ENCODE measurements at places on chromosomes 5 and 9.

- DNase-seq = no peak
These were observed 245.1 kb downstream of the AOPEP start for GRCh38 chr9:94971378-94972131.

DNA sequence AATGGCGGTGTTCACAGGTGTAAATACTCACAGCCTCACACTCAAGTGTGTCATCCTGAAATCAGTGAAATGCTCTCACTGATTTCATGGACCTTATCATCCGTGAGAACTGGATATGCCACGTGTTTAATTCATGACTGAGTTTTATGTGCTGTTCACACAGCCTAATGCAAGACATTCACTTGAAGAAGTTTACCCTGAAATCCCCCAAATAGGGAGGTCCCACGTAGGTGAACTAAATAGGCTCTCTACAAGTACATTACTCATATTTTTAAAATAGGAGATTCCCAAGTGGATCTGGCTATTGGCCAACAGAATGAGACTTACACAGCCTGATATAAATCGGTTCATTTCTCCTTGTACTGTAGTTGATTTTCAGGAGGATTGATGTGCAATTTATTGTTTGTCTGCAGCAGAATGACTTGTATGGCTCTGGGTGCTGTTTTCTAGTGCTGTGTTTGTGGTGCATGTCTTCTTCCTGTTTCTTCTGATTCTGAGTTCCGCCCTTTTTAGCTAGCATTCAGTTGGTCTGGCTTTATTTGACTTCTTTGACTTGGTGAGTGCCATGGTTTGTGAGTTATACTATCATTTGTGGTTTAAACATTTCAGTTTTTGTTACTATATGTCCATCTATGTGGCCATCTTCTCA, 25.1 kb downstream of the TRIO start:
- peak; percentile 65 for DNase-seq

DNA sequence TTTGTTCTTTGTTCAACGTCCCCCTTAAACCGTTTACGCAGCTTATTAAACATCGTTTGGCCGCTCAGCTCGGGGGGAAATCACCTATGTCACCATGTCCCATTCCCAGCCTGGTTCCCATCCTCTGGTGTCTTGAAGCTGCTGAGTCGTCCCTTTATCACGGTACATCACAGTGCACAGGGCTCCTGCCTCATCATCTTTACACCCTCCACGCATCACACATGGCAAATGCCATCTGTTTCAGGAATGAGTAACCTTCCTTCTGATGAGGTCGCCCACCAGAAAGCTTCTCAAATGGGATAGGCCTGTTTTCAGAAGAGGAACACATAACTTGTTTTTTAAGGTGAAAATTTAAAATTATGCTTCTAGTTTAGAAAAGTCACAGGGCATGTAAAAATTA, 7.9 kb upstream of the LHX6 start:
- no peak for DNase-seq

DNA sequence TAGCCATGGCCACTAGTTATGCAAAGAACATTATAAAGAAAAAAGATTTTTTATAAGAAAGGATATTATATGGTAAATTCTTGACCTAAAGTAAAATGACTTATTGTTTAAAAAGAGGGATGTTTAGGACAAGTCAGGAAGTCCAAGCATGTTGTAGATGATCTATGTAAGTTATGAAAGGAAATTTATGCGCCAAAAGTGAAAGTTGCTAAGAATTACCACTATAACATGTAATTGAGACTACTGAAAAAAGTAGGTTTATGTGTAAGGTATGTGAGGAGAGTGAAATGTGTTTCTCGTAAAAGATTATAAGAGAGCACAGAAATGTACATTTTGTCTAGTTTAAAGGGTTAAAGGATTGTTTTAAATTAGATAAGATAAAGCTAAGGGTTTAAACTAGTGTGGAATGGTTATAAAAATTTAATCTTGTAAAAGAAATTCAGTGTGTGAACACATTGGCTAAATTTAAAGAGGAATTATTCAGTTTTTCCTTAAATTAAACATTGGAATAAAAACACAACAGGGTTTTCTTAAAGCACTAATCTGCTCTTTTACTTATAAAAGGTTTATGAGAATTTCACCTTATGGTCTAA, 1100.4 kb upstream of the EDIL3 start:
- no peak for DNase-seq

DNA sequence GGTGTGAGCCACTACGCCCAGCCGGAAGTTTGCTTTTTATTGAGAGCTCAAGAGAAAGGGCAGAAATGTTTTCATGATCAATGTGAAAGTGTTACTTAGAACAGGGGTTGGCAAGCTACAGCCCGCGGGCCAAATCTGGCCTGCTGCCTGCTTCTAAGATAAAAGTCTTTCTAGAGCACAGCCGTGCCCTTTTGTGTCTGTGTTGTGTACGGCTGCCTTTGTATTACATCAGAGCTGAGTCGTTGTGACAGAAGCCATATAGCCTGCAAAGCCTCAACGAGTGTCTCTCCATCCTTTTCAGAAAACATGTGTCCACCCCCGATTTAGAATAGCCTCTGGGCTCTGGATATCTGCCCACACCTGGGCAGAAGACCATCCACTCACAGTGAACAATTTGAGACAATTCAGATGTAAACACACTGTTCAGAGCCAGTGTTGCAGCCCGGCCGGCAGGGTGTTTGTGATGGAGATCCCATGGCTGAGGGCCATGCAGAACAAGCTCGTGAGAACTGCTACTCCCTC, 28.8 kb downstream of the AK8 start:
- DNase-seq = no peak

- no peak for DNase-seq
These were observed 145.4 kb downstream of the SPATA31D1 start for GRCh38 chr9:82134010-82134409.

DNA sequence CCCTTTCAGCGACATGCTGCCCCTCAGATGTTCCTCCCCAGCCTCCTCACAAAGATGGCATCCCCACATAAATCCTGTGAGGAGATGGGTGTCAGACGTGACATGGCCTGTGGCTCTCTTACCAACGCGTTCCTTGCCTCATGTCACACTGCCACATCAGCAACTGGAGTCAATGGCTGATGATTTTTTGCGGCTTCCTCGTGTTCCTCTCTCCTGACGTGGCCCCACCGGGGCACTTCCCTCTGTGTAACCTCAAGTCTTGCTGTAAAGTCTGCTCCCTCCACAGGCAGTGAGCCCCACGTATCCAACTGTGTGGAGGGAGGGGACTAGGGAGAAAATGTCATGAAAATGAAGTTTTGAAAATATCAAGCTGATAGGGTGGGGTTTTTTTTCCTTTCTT, 53.2 kb upstream of the SHISAL2B start:
- DNase-seq = no peak

DNA sequence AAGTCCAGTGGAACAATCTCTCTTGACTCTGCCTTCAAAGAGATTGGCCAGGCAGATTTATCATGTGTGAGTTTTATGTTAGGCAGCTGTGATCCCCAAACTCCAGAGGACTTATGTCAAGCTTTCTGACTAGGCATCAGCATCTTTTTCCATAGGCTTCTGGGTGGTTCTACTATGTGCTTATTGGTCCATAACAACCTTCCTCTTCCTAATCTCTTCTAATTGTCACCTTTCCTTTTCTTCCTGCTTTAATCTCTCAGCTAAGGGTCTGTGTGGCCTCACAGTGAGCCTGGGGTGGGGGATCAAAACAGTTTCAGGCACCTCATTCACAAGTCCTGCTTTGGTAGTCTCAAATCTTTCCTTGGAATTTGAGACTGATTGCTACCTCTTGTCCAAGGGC, 170.9 kb upstream of the CHD1 start:
- no peak for DNase-seq

DNA sequence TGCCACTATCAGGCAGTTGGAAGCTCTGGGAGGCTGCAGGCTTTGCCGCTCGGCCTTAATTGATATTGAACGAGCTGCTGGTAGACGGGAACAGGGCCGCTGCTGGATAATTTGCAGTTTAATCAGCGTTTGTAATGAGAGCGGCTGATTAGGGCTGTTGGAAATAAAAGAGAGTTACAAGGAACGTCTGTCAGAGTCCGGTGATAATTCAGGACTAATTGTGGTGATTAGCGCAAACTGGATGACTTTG, 68.2 kb upstream of the TBCA start:
- DNase-seq = peak; percentile 33

DNA sequence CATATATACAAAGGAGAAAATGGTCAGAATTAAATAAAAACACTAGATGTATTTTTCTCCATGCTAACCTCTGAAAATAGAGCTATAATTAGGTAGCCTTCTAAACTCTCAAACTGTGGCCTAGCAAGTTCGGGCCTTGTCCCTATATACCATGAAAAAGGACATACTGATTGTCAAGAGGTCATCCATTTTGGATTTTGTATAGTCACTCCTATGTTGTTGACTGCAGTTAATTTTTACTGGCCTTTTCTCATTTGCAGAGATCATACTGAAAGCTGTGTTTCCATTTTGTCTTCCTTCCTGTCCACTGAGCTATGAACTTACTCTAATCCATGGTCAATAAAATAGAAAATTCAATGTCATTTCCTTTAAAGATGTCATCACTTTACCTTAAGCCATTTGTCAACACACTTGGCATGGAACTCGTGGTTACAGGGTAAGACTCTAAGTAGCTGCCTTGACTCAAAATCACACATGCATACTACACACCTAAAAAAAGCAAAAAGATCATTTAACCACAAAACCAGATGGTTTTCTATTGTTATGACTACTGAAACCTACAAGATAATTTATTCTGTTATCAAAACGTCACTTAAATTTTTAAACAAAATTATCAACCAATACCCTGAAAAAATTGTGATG, 58.0 kb downstream of the RNF38 start:
- DNase-seq = no peak

GRCh38 chr5:154567155-154567554, 89.1 kb upstream of the HAND1 start:
- no peak for DNase-seq

DNA sequence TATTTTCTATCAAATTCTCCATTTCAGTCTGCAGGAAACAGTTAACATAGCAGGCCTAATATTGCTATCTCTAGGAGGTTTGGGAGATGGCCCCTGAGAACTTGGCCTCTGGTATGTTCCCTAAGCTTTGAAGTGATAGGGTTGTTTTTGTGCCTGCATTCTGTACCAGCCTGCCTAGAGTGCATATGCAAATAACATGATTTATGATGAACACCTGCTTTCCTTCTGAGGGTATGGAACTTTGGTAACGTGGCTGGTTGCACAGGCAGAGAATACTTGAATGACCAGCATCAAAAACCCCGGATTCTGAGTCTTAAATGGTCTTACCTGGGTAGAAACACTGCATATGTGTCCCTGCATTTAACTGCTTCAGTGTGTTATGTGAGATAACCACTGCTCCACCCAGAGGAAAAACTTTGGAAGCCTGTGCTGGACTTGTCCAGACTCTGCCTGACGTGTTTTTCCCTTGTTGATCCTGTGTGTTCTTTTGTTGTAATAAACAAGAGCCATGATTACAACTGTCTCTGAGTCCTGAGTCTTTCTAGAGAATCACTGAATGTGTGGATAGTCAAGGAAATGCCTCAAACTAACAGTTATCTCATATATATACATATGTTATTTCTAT, 111.3 kb upstream of the ABCA1 start:
- no peak for DNase-seq

- DNase-seq = peak; percentile 38
These were observed 247.0 kb downstream of the CDH9 start for GRCh38 chr5:26791433-26791832.

- DNase-seq = no peak
These were observed 546.9 kb upstream of the C9orf72 start for GRCh38 chr9:28120184-28120583.

DNA sequence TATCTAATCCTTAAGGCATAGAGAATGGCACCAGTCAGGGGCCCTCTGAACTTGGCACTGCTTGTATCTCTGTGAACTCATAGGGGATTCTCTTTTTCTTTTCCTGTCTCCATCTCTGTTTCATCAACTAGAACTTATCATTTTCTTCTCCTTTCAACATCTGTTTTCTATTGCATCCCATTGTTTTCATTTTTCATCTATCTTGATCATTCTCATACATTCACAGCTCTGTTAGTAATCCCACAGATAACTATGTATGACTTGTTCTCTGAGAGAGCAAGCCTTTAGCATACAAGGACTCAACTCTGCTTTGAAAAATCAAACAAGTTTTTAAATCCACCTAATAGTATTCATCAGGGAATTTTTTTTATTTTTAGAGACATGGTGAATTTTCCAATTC, 264.3 kb downstream of the ARRDC3 start:
- DNase-seq = no peak

DNA sequence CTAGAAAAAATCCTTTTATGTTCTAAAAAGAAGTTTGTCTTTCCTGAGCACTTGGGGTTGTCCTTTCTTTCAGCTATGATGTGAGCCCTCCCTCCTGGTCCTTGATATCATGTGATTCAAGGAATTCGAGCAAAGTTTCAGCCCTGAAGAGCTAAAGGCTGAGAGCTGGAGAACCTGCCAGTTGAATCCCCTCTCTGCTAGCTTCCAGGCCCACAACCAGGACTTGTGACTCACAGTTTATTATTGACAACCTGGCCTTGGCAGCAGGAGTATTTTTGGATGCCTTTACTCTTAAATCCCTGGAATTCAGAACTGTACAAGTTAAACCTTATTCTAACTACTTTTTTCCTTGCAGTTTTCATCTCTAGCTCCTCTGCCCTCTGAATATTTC, 182.8 kb downstream of the SPOCK1 start:
- DNase-seq = no peak

GRCh38 chr5:112862085-112862484, 998 bp downstream of the SRP19 start:
- peak; percentile 14 for DNase-seq

GRCh38 chr5:1190278-1190677, 11.1 kb upstream of the SLC6A19 start:
- DNase-seq = no peak

- no peak for DNase-seq
These were observed 7.2 kb downstream of the ZNF354B start for GRCh38 chr5:178866946-178867345.

DNA sequence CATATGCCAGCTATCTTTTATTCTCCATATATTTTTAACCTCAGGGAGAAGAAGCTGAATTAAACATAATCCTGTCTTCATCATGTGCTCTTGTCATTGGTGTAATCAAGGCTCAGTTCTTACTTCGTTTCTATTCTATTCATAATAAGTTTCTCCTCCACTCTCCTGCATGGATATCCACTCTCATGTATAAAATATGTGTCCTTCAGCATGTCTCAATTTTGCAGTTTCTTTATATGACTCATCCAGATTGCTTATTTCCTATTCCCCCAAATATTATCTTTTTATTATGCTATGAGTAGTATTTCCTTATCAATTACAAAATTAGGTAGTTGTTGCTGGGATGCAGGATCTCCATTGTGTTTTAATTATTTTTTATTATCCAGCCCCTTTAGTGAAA, 643.7 kb upstream of the ACO1 start:
- DNase-seq = no peak

Measured in mesenchymal stem cell (in vitro differentiated cells and primary cell).